ENCODE measurements at places on chromosomes 2 and 18.

DNA sequence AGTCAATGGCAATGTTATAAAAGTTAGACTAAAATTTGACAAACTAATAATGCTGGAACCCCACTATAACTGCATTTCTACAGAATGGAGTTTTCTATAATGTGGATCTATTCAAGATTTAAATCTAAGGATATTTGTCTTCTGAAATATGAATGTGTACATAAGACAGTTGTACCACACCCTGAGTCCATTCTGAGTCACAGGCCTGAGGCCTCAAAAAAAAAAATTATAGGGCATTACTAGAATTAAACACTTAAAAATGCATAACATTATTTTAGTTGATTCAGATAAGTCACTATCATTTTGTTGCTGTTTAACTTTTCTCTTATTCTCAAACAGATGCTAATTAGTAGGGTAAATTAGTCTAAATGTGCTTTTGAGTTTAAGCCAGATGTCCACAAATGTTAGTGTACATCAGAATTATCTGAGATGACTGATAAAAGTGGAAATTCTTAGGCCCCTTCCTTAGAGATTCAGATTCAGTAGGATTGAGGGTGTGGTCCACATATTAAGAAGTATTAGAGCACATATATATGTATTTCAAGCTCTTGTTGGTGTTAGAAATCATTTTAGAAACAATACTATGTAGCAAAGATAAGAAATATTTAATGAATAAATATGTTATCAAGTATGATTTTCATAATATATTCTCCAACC, 42.4 kb upstream of the COL5A2 start:
- ATAC-seq = peak; percentile 50

DNA sequence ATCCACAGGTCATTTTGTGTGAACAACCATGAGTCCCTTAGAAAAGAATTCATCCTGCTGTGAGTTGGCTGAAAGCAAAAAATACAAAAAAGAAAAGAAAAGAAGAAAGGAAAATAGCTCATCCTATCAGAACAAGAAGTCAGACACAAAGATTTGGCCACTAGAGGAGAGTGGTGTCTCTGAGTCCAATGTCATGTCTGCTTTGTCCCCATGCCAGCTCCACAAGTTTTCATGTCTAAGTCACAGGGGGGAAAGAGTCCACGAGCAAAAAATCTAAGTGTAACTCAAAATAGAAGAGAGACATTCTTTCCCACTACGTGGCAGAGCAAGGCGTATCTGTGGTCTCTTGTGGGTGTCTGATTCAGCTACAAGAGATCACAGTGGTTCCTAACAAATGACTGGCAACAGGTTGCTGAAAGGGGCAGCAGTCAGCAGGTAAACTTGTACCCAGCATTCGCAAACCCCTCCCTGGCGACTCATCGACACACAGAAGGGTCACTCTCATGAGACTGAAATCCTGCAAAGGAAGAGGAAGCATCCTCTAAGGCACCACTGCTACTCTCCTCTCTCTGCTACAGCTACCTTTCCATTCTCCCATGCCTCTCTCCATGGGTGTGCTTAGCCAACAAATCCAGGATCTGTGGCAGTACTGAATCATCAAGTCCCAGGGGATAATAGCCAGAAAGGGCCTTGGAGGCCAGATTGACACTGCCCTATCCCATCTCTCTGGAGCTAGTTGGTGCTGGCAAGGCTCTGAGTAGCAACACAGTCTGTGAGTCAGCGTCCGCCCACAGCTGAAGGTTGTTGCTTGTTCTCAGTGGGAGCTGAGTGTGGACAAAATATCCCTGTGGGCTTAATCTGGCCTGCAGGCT, 123.0 kb upstream of the SLC39A10 start:
- ATAC-seq = peak; percentile 89

DNA sequence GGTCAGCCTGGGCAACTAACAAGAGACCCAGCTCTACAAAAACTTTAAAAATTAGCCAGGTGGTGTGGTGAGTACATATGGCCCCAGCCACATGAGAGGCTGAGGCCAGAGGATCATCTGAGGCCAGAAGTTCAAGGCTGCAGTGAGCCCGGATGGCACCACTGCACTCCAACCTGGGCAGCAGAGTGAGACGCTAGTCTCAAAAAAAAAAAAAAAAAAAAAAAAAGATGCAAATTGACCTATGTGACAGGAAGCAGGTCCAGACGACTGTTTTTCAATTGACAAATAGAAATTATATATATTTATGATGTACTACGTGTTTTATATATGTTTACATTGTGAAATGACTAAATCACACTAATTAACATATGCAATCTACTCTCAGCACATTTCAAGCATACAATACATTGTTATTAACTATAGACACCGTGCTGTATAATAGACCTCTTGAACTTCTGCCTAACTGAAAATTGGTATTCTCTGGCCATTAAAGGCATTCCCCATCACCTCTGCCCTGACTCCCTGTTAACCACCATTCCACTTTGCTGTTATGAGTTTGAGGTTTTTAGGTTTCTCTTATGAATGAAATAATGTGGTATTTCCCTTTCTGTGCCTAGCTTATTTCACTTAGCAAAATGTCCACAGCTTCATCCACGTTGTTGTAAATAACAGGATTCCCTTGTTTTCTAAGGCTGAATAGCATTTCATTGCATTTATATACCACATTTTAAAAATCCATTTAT, 32.4 kb upstream of the MGAT4A start:
- ATAC-seq = no peak

DNA sequence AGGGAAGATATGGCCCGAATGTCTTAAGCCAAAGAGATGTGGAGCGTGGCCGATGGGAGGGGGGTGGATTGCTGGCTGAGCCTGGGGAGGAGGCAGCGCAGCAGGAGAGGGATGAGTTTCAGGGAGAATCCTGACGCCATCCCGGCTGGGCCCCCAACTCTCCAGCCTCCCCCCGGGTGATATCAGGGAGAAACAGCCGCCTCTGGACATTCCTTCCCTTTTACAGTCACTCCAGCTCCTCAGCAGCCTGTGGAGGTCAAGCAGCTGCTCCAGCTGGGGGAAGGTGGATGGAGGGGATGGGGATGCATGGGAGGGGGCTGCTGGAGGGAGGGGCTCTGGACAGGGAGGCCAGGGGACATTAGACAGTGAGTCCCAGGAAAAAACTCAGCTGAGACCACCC, 9.5 kb upstream of the DES start:
- ATAC-seq = no peak

DNA sequence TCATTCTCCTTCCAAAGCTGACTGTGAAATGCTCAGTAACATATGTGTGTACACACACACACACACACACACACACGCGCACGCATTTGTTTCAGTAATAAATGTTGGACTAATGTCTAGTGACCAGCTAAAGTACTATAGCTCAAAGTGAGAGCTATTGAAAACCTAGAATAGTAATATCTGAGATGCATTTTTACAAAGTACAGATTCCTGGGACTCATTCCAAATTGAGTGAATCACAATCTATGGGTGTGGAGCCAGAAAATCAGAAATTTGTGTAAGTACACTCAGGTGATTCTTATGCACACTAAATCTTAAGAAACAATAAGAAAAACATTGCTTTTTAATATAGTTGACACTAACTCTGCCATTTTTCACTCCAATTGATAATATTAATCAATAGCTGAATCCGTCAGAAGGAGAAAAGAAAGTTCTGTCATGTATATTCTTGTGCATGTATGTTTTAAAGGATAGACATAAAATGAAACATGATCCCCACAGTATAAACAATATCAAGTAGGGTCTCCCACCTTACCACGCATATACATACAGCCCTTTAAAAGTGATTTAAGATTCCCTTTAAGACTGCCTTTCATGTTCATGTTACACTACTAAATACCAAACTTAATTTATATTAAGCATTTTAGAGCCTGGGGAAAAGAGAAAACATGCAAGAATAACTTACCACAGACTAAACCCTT, 123.5 kb downstream of the ATAD2B start:
- peak; percentile 83 for ATAC-seq

GRCh38 chr2:88601286-88601685, 26.0 kb downstream of the EIF2AK3 start:
- peak; percentile 32 for ATAC-seq

DNA sequence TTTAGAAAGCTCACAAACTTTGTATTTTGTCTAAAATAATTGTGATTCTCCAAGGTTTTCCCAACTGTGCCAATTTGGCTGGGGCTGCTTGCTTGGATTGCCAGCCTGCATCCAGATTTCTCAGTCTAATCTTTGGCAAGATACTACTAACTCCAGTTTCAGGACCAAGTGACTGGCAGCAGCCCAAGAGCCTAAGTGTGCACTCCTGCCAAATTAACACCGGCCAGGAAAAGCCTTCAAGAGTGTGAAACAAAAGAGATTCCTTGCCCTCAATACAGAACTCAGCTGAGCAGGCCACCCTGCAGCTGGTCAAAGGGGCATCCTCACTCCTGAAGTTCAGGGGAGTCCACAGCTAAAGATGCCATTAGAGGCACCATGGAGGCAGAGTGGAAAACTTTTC, 589.0 kb upstream of the ACVR2A start:
- no peak for ATAC-seq

- ATAC-seq = peak; percentile 92
These were observed 487.4 kb upstream of the ZEB2 start for GRCh38 chr2:145007093-145007959.

- no peak for ATAC-seq
These were observed 113.0 kb downstream of the ATP9B start for GRCh38 chr18:79182047-79182713.

- ATAC-seq = peak; percentile 61
These were observed 25.8 kb downstream of the PHLPP1 start for GRCh38 chr18:62741118-62741566.

DNA sequence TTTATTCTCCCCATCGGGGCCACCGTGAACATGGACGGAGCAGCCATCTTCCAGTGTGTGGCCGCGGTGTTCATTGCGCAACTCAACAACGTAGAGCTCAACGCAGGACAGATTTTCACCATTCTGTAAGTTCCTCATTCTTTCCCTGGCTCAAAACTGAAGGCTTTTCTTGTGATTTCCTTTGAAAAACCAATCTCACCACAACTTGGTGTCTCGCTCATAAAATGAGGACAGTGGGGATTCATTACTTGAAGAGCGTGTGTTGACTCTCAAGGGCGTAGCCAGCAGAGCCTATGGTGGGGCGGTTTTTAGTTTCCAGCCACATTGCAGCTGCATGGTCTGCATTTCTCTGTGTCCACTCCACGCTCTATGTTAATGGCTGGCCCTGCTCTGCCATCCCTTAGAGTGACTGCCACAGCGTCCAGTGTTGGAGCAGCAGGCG, 29.0 kb downstream of the SLC1A4 start:
- ATAC-seq = no peak

- ATAC-seq = no peak
These were observed 25.8 kb downstream of the XDH start for GRCh38 chr2:31388736-31389135.

DNA sequence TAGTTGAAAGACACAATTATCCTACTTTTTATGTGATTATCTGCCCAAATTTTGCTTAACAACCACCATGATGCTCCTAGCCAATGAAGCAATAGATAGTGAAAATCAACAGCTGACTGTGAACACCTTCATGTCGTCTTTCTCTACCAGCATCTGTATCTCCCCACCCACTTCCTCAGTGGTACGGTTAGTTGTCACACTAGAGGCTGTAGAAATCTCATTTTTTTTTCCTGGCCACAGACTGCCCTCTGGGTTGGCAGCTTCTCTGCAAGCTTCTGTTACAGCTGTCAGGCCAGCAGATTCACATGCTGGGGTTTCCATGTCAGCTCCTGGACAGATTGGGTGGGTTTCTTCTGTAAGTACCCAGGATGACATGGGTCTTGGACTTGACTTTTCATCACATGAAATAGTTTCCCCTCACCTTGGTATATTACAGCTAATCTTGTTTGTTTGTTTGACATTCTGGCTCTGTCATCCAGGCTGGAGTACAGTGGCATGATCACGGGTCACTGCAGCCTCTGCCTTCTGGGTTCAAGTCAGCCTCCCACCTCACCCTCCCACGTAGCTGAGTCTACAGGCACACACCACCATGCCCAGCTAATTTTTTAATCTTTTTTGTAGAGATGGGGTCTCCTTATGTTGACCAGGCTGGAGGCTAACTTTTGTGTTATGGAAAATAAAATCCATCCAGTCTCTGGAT, 24.3 kb downstream of the STAT4 start:
- ATAC-seq = no peak

Data from SK-N-SH treated with all-trans-retinoic acid at 6 μM for 48 hours (cell line).